HS-27A (cell line): ENCODE measurements at places on chromosomes 7 and 10.
A peak's percentile ranks its signal among the peaks of the same experiment; 100 is the strongest.

DNA sequence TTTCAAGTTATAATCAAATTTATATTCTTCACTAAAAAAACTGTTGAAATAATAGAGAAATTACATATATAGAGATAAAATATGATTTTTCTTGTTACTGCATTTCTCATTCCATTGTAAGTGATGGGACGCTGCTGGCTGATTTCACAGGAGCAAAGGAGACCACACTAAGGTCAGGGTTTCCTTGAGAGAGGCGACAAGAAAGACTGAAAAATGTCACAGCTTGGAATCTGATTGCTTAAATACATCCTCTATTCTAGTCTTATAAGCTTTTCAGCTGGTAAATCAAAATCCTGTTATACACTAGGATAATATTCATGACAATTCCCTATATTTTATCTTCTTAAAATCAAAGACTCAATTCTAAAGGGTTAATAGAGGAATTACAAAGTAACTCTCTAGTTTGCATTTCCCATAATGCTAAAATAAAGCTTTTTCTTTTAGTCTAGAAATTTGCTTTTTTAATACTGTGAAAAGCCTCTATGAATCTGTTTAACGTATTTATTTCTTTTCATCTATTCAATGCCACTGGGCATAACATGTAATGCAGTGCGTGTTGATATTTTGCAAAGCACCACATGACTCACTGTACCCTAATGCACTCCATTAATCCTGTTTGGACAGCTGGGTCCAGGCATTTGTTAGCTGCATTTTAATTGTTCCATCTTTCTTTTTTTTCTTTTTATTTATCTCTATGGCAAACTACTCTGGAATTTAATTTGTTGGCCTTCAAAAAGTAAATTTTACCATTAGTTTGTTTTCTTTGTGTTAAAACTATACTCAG, 81.7 kb downstream of the RNF32 start:
- no peak for DNase-seq

- DNase-seq, result no peak
Measured at GRCh38 chr10:114079421-114079820, 35.8 kb downstream of the ADRB1 start.

DNA sequence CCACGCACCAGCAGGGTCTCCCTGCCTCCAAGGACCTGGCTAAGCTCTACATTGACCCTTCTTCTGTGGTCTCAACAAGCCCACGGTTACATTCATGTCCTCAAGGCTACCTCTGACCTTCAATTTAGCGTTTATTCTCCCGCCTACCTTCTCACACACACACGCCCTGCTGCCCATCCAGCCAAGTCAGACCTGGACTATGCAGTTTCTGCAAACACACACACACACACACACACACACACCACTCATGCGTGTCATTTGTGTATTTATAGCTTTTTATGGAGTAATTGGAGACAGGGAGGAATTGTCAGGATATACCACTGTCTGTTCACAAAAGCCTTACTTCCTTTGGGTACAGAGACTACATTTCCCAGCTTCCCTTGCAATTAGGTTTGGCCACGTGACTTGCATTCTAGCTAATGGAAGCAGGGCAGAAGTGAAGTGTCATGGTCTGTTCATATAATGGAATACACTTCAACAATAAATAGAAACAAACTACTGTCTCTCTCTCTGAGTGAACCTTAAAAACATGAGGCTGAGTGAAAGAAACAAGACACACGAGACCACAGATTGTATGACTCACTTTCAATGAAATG, 53.8 kb upstream of the CPXM2 start:
- no peak for DNase-seq

GRCh38 chr7:149716932-149717307, 56.5 kb downstream of the ZNF467 start:
- DNase-seq, result no peak

DNA sequence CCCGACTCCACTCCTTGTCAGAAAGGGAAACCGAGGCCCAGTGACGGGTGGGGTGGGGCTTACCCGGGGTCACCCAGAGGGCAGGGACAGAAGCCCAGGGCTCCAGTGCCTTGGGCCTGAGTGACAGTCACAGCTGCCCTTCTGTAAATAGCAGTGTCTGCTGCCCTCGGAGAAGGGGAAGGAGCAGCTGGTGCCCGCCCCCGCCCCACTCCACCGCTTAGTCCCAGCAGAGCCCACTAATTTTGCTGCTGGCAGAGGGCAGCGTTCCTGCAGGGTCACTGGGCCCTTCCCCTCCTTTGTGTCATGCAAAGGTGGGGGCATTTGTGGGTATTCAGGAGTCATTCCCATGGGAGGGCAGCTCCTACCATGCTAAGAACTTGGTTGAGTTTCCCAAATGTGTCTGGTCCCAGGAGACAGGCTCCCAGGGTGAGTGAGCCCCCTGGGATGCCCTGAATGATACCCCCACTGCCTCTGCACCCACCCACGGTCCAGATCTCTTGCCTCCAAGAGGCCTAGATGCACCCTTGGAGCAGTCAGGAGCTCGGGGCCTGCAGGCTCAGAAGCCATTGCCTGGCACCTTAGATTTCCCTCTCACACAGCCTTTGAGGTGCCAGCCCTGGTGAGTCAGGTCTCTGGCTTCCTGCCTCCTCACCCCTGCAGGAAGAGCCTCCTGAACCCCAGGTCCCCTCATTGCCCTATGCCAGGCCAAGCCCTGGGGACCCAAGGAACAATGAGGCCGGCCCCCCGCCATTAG, 17.2 kb downstream of the SH2B2 start:
- DNase-seq, result no peak

DNA sequence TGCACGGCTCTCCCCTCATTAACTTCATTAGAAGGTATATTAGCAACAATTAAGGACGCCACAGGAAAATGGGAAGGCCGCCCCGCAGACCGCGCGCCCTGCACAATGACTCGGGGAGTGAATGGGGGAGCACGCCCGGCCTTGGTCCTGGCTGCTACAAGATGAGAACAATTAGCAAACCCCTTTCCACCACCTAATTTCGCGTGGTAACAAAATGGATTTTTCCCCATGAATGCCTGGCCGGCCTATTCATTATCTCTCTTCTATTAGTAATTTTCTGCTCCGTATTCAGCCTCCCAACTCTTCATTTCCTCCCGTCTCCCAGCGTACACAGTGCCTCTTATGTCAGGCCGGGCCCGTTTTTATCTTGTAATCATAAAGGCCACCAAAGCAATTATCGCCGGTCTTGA, 346.9 kb downstream of the DNAJB6 start:
- DNase-seq, result no peak

DNA sequence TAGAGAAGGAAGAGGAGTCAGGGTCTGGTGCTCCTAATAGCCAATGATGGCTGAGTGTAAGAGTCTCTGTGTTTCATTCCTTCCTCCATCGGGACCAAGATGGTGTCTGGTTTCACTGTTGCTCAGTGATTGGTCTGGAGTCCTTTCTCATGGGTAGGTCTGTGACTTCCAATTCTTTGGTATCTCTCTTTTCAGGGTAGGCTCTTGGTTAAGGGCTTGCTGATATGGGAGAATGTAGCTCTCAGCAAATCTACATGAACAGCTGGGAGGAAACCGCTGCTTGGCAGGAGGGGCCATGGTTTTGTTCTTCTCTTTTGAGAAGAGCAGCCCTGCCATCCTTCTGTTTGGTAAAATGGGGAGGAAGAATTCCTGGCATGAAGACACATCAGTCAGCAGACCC, 209.1 kb upstream of the PODXL start:
- no peak for DNase-seq

DNA sequence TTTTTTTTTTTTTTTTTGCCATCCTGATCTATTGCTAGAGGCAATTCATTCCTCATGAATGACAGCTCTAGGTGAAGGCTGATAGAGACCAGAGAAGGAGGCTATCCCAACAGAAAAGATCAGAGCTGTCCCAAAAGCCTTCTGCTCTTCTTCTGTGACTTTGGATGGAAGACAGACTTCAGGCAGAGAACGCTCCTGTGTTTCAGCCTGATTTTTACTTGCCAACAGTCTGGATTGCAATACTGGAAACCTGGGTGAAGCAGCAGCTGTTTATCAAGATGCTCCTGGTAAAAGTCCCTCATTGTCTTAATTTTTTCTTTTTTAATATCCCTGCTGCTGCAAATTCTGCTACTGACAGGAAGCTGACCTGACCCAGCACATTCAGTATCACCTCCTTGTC, 219.5 kb downstream of the CCDC3 start:
- no peak for DNase-seq

- DNase-seq, result peak; percentile 9
Measured at GRCh38 chr7:135291809-135292253, 58.2 kb downstream of the STRA8 start.

- DNase-seq, result peak; percentile 7
Measured at GRCh38 chr7:1758028-1758858, 88.2 kb downstream of the ELFN1 start.

- DNase-seq, result no peak
Measured at GRCh38 chr7:44845451-44845850, 2.4 kb downstream of the H2AZ2 start.

DNA sequence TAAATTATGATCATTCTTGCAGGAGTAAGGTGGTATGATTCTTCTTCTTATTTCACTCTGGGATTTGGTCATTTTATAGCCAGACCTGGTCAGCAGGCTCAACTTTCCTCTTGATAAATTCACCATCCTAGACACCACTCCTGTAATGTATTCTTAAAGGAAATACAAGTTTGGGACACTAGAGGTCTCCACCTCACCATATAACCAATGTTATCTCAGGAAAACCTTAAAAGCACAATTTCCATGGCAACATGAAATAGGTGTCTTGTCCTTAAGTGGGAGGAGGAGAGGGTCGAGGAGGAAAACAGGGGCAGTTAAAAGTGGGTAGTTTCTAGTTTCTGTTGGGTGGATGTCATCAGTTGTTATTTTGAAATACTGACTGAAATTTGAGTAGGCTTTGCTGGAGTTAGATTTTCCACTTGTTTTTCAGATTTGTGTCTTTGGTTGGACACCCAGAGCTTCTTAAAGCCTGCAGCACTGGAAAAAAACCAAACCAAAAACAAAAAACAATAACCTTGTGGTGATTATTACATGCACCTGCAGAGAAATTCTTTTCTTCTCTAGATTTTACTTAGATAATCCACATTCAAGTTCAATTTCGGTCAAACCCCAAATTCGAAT, 163.1 kb downstream of the PRKCQ start:
- DNase-seq, result peak; percentile 1

- DNase-seq, result no peak
Measured at GRCh38 chr7:106218546-106218945, 66.2 kb downstream of the NAMPT start.

- no peak for DNase-seq
Measured at GRCh38 chr10:97515271-97515978, 16.7 kb downstream of the UBTD1 start.

- DNase-seq, result no peak
Measured at GRCh38 chr7:47826754-47827153, 121.5 kb downstream of the PKD1L1 start.

- no peak for DNase-seq
Measured at GRCh38 chr10:29588629-29589421, 45.9 kb downstream of the SVIL start.

DNA sequence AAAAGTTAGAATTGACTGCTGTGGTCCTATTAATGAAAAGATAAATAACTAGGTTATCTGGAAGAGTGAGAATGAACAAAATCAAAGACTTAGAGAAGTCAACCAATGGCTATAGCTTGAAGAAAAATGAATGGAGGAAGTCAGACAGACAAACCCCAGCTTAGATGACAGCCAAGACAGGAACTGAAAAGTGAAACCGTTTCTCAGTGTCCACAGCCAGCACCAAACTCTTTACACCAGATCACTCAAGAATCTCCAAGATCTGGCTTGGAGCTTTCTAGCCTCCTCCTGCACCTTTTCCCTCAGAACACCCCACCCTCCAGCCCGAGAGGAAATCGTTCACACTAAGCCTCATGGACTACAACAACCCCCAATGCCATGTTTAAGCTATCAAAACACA, 167.0 kb downstream of the SFMBT2 start:
- DNase-seq, result no peak

DNA sequence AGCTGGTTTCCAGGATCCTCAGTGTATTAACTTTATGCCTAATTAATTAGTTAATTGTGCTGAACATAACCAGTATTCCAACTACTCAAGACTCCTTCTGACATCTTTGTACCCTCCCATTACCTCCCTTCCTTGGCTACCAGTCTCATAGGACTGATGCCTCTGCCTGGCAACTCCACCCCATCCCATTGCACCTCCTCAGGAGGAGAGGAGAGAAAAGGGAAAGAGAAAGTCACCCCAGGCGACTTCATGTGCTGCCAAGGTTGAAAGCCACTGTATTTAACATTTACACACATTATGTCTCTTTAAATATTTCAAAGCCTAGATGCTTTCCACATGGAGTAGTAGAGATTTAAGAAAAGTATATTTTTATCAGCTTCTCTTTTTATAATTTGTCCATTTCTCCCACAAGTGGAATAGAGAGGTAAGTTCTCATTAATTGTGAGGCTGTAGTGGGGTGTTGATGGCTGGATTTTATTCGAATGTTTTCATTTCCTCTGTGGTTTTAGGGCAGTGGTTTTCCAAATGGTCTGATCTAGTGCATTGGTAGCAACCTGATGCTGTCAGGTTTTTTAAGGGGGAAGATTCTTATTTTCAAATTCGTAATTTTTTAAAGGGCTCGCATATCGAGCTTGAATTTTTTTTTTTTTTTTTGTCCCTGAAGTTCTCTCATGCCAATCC, 148.0 kb downstream of the BICC1 start:
- no peak for DNase-seq

GRCh38 chr7:76057813-76058145, 9.9 kb downstream of the MDH2 start:
- no peak for DNase-seq

GRCh38 chr7:123220396-123220795, 20.6 kb upstream of the SLC13A1 start:
- DNase-seq, result no peak

GRCh38 chr10:28363376-28363775, 60.5 kb upstream of the MPP7 start:
- DNase-seq, result no peak

- DNase-seq, result no peak
Measured at GRCh38 chr7:31665546-31665945, 21.5 kb upstream of the PPP1R17 start.

- no peak for DNase-seq
Measured at GRCh38 chr10:61438141-61438988, 14.8 kb downstream of the TMEM26 start.
